ENCODE measurements at places on chromosomes 2 and 18.

- no peak for DNase-seq
Observed at GRCh38 chr2:120831086-120831485, 95.4 kb downstream of the GLI2 start.

GRCh38 chr2:88283886-88284592 lies 113.9 kb downstream of the THNSL2 start:
- DNase-seq = no peak

DNA sequence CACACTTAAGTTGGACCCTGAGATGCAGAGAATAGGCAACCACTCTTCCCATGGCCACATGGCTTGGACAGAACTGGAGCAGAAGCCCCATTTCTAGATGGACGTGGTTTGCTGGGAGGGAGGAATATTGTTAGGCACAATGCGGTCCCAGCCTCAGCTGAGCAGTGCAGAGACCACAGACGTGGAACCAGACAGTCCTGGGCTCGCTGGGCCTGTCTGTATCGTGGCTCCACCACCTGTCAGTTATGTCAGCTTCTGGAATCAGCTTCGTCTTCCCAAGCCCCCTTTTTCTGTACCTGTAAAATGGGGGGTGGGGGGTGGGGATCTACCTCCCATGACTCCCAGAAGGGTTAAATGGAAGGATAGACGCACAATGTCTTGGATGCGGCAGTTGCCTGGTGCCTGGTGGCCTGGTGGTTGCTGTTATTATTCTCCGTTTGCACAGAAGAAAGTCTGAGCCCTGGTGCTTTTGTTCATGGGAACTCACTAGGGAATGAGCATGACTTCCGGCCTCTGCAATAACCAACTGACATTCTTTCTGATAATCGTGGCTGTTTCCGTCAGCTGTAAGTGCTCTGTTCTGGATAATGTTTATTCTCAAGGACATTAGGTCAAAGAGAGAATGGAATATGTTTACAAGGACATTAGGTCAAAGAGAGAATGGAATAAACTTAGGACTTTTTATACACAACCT lies 31.4 kb downstream of the COLEC11 start:
- DNase-seq = no peak

DNA sequence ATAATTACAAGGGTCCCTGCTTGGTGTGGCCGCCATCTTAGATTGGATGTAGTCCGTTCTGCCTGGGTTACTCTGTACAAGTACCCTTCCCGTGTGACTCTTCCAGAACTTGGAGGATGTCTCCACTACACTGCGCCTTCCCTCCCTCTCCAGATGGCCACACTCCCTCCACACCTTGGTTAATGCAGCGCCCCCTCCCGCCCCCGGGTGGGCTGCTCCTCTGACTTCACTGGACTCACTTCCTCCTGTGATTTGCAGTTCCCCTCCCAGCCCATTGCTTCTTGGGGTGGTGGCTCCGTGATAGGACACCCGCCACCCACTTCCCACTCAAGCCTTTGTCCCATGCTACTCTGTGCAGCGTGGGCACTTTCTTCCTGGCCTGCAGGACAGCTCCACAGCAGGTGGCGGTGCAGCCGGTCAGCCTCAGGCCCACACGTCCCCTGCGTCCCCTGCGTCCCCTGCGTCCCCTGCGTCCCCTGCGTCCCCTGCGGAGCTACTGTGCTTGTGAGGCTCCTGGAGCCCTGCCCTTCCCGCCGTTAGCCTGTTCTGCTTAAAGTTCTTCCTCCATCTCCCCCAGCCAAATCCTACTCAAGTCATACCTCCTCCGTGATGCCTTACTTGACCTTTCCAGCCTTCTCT lies 130.5 kb upstream of the SIX3 start:
- no peak for DNase-seq

DNA sequence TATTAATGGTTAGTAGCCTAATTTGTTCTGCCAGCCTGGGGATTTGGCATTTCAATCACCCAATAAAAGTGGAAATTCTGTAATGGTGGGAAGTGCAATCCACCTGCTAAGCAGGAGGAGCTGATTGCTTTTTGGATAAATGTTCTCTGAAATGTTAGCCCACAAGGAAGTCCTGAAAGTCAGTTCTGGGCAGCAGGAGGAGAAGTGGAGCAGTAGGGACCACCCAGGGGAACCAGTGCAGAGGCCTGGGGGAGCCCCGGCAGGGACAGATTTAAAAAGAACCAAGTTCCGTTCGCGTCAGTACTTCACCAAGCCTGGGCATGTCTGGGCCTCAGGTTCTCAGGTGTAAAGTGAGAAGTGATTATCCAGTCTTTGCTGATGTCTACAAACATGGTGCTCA lies 248.5 kb upstream of the RAB6C start:
- DNase-seq = no peak

- DNase-seq = no peak
Observed at GRCh38 chr2:224938651-224939182, 103.6 kb downstream of the DOCK10 start.

DNA sequence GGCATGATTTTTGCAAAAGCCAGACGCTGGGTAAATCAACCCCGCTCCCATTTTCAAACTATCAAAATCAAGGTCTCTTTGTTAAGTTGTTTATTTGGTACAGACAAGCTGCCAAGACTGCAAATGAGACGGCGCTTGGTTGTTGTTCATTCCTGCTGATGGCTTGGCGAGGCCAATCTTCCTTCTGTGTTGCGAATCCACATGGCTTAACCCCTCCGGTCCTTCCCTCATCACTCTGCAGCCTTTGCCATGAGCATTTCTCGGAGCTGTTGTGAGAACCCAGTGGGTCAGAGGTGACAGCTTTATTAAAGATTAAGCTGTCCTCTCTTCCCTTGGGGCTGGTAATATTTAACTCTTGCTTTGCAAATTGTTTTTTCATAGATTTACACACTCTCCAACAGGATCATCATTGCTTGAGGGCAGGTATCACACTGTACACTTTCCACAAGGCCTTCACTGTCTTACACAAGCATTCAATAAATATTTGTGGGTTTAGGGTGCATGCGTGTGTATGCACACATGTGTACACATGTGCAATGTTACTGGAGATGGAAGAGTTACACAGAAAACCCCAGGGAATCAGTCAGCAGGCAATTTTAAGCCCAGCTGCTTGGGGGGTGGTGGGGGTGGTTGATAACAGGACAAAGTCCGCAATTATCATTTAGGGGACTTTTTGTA lies 27.8 kb upstream of the KCNF1 start:
- no peak for DNase-seq

DNA sequence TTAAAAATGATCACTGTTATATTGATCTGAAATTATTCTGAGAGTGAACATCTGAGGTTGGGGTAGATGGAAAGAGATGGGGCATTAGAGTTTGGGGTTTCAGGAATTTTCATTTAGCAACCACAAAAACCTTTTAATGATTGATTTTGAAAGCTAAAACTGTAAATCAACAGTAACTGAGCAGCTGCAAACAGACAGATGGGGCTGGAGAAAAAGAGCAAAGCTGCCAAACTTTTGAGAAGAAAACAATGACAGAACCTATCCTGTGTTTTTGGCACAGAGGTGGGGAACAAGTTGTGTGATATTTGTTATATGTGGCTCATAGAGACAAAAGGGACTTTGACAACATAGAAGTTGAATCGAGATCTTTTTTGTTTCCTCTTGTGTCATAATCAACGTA lies 415.8 kb upstream of the DSEL start:
- no peak for DNase-seq

DNA sequence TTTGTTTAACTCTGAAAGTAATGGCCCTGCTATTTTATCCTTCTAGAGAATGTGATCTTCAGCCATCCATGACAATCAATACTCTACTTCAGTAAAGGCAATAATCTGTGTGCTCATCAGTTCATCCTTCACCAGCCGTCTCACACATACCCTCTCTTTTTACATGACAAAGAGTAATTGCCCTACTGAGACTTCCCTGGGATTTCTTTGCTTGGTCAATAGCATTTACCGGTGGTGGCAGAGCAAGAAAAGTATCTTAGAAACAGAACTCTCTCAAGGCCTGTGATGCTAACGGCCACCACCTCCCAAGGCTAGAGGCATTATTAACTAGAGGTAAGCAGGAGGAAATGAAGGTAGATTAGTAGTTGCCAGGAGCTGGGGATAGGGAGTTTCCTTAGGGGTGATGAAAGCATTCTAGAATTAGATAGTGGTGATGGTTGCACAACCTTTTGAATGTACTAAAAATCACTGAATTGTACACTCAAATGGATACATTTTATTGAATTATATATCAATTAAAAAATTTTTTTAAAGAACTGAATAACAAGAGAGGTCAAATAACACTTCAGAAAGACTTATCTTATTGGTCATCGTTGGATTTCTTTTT lies 57.9 kb upstream of the EPC2 start:
- DNase-seq = no peak

DNA sequence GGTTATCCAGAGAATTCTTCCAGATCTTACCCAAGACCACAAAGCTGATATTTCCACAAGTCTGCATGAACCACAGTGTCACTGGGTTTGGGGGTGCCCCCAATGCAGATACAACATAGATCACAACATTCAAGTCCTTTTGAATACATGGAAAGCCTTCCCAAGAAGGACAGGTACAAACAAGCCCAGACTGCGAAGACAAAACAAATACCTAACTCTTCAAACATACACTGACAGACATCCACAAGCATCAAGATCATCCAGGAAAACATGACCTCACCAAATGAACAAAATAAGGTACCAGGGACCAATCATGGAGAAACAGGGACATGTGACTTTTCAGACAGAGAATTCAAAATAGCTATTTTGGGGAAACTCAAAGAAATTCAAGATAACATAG lies 93.1 kb downstream of the MDH1 start:
- DNase-seq = no peak

GRCh38 chr2:20781656-20782265 lies 41.1 kb downstream of the LDAH start:
- no peak for DNase-seq

DNA sequence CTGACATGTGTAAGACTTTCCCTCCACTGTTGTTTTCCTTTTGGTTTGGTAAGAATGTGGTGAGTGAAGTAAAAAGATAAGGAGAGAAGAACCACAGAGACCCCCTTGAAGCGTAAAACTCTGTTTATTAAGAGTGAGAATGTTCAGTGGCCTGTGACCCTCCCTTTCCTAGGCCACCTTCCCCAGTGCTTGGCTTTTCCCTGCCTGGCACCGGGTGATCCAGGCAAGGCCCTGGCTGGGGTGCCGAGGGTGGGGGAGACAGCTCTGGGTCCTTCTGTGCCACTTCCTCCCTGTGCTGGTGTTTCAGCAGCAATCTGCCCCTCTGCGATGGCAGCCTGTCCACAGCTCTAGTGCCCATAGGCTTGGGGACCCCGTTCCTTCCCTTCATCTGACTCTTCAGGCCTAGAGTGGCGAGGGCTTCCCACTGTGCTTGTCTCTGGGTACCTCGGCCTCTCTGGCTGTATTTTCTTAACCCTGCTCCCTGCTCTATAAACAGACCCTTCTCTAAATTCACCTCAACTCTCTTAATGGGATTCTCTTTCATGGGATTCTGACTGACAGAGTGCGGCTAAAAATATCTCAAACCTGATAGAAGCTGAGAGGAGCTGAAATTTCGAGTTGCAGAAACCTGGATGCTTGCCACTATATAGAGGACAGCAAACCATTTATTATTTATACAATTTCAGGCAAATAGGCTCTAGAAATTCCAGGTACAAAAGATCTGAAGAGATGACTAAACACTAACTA lies 461.0 kb downstream of the DLGAP1 start:
- DNase-seq = no peak

DNA sequence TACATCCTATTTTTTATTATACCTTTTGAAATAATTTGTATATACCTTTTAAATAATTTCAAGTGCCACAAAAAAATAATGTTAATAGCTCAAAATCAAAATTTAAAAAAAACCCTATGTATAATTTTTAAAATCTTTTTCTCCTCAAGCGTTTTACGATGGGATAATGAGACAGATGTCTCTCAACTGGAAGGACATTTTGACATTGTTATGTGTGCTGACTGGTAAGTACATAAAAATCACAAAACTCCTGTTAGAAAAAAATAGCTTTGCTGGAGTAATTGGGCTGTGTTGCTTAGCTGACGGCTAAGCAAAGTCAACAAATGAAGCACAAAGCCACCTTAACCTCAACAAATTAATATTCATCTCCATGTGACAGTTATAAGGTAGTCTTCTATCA lies 198.0 kb upstream of the SIX3 start:
- DNase-seq = no peak

DNA sequence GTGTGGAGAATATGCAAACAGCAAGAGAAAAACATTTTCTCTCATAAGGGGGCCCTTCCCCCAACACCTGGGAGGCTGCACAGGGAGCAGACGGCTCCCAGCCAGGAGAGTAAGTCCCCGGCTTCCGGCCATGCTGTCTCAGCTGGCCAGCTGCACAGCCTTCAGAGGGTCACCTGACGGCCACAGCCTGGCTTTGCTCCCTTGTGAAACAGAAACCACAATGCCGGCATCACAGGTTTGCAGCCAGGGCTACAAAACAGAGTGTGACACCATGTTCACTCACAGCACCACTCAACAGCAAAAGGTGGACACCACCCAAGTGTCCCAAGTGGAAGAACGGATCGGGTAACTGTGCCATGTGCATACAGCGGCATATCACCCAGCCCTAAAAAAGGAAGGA lies 86.9 kb upstream of the GPC1 start:
- no peak for DNase-seq

DNA sequence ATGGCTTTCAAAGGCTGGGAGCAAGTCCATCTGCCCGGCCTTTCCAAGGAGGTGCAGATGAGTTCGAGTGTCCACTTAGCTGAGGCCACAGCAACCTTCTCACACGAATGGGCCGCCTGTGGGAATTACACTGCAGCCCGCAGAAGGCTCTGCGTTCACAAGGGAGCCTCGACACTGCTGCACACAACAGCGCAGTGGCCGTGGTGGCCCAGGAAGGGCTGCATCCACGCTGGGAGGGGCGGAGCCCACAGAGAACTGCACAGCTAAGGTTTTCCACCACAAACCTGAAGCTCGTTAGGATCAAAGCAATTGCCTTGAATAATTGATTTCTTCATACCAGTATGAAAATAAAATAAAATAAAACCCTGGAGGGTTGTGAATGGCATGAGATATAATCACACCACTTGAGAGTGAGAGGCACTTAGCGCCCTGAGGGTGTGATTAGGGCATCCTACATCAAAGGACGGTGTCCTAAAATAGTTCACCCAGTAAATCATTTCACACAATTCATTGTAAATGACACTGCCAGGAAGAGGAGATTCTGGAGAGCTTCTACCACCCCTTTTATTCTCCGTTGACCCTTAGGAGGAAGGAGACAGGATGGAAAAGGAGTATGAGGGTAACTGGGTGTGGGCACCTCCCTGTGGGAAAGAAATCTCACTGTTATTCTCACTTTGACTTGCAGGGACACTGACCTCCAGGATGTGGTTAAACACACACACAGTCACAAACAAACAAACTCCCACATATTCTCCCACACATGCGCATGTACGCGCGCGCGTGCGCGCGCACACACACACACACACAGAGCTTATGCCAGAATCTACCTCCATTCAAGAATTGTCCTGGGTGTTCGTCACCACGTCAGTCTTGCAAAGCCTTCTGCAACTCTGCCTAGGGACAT lies 256.6 kb upstream of the ID2 start:
- no peak for DNase-seq

GRCh38 chr2:20693317-20693716 lies 26.4 kb downstream of the GDF7 start:
- DNase-seq = no peak

- no peak for DNase-seq
Observed at GRCh38 chr2:68368654-68369336, 3.7 kb downstream of the PLEK start.

Measured in NCI-H2171 (cell line).